ENCODE measurements at places on chromosomes 11 and 22.
A peak's percentile ranks its signal among the peaks of the same experiment; 100 is the strongest.

DNA sequence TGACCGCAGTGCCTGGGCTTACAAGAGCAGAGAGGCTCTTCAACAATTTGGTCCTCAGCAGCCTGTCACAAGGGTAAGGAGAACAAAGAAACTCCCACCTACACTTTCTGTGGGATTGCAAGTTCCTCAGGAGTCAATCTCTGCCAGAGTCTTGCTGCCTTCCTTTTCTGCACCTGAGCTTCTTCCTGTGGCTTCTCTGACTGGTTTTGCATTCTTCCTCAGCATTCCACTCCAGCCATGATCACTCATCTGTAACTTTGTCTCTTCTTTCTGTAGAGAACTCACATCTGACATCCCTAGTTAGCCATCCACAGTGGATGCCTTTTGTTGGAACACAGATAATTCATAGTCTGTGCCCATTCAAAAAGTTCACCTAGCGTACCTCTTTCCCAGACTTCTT is 14.2 kb upstream of the OR6A2 start:
- peak; percentile 38 for DNase-seq

DNA sequence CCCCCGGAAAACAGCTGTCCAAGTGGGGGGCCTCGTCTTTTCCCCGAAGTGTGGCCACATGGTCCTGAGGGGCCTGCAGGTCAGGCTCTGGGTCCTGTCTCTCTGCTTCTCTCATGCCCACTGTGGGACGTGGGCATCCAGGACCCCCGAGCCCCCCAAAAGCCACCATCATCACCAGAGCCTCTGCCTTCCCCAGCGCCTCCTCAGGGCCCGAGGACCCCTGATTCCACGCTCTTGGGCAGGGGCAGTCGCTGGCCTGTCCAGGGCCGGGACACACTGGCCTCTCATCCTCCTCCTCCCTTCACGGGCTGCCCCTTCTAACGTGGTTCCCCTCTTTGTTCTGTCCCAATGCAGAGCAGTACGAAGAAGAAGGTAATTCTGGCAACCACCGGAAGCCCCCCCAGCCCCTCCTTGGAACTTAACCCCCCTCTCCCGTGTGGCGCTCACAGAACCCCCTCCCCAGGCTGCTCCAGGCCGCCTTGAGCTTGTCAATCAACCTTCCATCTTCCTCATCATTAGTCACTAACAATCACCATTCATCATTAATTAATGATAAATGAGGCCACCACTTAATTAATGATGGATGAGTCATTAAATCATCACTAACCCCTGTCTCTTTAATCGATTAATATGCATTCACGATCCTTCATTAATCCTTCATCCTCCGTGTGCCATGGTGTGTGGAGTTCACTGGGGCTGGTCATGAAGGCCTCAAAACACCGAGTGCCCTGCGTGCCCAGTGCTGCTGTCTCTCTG is 3.9 kb downstream of the TNNT3 start:
- DNase-seq, result no peak

GRCh38 chr11:67277231-67277961 is 11.1 kb downstream of the GRK2 start:
- DNase-seq, result no peak

- DNase-seq, result no peak
Measured at GRCh38 chr11:113615098-113615497, 91.0 kb downstream of the TMPRSS5 start.

DNA sequence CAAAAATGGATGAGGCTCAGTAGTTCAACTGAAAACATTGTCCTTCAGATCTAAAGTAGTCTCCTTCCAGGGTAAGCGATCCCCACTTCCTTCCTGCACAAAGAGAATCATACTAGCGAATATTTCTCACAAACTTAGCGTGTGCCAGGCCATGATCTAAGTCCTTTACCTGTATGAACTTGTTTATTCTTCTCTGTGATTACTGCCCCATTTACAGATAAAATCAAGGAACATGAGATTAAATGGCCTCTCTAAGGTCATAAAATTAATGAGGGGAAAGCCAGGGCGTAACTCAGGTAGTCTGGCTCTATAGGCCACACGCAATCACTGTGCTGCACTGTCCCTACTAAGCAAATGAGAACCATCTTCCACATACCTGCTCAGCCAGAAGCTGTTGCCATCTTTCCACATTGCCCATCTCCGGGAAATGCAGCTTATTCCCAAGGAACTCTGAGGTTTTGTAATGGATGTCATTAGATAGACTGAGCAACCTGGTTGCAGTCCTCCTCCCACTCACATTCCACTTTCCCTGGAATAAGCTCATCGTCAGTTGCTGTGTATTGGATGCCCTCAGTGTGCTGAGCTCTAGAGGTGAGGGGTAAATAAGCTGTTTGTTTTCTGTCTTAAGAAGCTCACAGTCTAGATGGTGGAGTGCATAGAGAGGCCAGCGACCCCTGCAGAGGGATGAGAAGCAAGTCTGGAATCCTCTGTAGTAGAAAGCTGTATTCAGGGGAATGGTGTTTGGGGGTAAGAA is 146.3 kb downstream of the SNX19 start:
- DNase-seq, result no peak

DNA sequence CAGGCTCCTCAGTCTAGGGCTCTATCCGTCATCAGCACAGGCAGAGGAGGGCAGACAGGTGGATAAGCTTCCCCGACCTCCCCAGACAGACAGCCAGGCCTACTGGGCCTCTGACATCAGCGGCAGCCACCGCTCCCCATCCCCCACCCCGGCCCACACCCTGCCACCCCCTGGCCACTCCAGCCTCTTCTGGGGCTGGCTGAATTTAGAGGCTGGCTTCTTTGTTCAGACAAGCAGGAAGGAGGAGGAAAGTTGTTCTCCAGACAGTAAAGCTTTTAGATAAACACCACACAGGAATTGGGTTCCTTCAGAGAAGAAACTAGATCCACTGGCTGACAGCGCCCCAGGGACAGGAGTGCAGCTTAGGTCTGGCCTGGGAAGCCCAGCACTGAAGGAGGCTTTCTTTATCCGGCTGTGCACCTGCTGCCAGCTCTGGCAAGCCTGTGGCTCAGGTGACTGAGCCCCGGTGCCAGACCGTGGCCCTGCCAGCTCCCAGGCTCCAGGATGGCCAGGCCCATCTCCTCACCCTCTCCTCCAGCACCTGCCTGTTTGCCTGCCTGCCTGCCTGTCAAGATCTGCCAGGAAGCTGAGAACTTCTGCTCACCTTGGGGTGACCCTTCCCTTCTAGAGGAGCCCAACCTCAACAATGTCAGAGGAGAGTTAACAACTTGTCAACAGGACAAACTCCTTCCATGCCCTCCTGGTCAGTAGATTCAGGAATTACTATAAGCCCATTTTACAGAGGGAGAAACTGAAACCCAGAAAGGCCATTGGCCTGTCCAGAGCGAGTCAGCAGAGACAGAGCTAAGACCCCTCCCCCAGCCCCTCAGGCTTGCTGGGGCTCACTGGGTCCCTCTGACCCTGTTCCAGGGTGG is 44.0 kb upstream of the KLHL35 start:
- no peak for DNase-seq

DNA sequence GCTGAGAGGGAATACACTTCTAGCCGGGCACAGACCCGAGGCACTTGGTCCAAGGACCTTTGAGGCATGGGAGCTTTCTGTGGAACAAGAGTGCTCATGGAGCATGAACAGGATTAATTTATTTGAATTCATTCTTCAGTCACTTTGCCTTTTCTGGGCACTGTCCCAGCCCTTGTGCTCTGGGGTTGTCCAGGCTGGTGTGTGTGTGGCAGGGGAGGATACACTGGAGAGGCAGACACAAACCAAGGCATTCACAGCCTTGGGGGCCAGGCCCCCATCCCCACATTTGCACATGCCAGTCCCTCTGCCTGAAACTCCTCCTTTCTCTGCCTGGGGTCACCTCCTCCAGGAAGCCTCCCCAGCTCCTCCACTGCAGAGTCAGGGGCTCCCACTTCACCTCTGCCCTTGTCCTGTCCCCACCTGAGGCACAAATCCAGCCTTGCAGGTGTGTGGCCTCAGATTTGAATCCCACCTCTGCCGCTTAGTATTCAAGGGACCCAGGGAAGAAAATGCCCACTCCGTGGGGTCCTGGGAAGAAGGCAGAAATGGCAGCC is 55.5 kb downstream of the MYO7A start:
- DNase-seq, result no peak

DNA sequence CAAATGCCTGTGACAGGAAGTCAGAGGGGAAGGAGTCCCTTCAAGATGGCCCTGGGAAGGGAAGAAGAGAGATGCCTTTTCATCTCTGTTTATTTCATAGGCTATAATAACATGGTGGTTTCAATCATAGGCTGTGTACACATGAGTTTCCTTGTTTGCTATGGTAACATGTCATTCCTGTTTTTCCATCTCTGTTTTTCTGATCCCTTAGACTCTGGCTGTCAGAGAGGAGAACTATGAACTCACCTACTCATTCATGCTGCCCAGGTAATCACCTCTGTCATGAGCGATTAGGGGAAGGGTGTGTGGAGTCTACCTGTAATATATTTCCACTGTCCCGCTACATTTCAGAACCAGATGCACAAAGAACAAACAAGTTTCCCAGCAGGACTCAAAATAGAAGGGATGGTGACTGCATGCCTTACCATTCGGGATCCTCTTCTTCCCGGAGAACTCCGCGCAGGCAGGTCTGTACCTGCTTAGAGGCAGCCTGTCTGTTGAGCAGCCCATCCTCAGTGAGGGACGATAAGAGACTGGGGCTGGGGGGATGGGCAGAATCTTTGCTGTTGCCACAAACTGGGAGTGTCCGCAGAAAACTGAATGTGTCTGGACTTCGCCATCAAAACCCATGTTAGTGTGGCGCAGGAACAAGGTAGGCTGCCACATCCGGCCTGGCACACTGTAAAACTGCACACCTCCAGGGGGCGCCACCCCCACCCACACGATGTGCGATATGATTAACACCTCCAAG is 7.1 kb upstream of the PEX26 start:
- DNase-seq, result no peak

GRCh38 chr11:43138621-43139140 is 173.1 kb upstream of the API5 start:
- no peak for DNase-seq

- DNase-seq, result no peak
Measured at GRCh38 chr11:67616431-67617242, 9.9 kb downstream of the NDUFV1 start.

DNA sequence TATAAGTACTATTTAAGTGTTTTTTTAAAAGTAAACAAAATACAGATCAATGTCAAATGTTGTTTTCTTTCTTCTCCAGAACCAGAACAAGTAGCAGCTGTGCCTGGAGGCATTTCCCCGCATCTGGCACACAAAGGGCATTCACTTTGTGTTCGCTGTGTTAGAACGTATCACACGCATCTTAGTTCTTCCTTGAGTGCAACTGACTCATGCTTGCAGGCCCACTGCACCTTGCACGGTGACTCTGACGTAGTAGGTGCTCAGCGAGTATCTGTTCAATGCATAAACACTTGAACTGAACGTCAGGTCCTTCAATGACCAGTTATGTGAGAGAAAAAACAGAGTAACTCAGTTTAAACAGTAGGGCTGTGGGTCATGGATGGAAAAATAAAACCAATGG is 3.5 kb downstream of the IFT27 start:
- no peak for DNase-seq

GRCh38 chr11:70464509-70465361 is 66.4 kb downstream of the CTTN start:
- no peak for DNase-seq

DNA sequence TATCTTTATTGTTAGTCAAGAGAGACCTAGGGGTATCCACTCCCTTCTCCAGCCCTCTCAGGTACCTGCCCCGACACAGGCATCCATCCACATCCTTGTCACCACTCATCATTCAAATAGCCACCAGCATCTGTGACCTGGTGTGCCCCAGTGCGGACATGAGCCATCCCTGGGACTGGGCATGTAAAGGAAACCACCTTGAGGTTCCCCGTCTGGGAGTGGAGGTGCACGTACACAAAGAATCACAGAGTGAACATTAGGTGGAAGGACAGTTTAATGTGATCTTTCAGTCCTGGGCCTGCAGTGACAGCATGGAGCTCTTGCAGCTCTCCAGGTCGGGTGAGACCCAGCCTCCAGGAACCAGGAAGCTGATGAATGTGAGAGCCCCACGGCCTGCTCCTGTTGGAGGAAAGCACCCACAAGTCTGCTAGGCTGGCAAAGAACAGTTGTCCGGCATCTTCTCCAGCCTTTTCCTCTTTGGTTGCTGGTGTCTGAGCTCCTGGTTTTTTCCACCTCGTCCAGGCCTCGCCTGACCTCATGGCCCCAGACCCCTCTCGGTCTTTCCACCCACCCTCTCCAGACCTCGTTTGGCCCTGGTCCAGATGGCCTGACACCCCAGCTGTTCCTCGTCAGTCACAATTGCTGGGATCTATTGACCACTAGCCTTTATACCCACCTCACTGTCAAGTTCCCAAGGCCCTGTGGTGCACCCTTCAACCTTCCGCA is 16.5 kb downstream of the PSMD13 start:
- no peak for DNase-seq

DNA sequence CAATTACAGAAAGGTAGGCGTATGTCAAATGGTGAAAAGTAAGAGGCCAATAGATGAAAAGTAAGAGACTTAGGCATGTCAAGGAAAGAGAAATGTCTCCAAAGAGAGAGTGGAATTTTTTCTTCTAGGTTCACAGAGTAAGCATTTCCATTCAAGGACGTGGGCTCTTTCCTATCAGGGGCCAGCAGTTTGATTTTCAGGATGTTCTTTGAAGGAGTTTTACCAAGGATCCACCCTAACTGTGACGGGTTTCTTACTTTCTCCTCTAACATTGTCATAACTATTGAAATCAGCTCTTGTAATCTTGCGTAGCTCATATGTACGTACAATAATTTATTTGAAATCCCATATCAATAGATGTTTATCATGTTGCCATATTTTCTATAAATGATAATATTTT is 2112.2 kb upstream of the RAG2 start:
- no peak for DNase-seq

GRCh38 chr11:72947229-72947628 is 133.0 kb downstream of the ATG16L2 start:
- no peak for DNase-seq

DNA sequence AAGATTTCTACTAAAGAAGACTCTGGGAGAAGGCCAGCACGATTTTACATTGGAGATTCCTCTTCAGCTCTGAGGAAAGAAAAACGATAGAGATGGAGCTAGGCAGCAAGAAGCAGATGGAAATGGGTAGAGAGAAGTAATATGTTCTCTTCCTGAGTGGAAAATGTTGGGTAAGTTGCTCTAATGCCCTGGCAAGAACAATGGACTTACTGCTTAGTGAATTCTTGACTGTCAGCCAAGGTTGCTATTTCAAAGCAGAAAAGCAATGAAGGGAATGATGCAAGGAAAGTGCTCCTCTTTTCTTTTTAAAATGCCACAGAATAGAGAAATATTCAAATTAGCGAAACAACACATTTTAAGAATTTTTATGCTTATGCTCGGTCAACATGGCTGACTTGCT is 38.4 kb upstream of the CWF19L2 start:
- no peak for DNase-seq

Data from RCC 7860 (cell line).